CD4-positive, alpha-beta T cell treated with Interleukin-6 for 4 hours (primary cell): ENCODE measurements at places on chromosomes 11 and 22.

- no peak for DNase-seq
Measured at GRCh38 chr22:21824445-21824912, 43.0 kb downstream of the MAPK1 start.

DNA sequence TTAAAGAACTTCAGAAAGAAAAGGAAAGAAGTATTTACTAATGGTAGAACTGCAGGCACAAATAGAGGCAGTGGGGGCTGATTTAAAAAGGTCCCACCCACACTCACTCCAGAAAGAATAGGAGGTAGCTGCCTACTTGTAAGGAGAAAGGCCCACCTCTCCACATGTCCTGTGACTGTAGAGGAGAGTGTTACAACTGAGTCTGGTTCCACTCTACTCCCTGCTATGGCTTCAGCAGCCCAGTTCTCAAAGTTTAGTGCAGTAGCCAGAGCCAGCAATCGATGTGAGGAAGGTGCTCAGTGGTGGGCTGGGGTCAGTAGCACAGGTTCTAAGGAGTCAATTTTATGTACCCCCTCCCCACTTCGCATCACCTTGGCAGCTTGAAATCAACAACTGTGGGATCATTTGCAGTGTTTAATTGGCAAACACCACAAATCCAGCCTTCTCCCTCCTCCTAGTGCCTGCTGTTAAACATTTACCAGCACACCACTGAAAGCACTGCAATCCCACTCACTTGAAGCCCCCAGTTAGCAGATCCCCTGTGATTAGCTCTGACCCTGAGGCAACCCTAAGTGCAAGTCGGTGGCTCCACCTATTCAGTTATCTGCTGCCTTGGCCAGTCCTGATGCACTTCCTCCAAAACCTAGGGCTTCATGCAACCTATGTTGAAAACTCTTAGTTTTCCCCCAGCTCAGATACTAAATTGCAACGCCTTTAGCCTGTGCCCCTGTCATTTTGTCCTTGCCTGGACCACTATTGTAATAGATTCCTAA lies 146.6 kb downstream of the BBOX1 start:
- DNase-seq = no peak

DNA sequence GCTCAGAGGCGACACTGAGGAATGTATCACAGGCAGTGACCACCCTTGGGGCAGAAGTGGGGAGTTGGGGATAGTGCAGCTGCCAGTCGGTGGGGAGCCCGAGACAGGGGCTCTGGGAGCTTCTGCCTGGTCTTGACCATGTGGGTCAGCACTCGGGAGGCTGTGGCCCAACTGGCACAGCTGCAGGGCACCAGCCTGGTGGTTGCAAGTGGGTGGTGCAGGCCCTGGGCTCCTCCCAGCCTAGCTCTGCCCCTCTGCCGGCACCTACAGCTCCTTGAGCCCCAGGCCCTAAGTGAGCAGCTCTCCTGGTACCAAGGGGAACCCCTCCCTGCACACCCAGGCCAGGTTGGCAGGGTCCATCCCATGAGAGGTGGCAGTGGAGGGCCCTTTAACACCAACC lies 12.6 kb upstream of the RASL10A start:
- no peak for DNase-seq

DNA sequence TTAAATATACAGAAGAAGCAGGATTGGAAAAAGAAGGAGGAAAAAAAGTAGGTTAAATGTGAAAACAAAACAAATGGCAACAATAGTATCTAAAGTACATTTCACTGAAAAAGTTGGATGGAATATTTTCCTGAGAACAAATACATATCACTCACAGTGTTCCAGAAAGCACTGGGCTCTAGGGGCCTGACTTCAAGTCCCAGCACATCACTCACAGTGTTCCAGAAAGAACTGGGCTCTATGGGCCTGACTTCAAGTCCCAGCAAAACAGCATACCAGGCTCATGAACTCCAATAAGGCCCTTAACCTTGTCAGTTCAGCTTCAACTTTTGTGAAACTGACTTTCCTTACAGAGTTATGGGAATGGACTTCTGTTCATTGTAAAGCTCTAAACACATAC lies 46.0 kb upstream of the CCDC34 start:
- no peak for DNase-seq

DNA sequence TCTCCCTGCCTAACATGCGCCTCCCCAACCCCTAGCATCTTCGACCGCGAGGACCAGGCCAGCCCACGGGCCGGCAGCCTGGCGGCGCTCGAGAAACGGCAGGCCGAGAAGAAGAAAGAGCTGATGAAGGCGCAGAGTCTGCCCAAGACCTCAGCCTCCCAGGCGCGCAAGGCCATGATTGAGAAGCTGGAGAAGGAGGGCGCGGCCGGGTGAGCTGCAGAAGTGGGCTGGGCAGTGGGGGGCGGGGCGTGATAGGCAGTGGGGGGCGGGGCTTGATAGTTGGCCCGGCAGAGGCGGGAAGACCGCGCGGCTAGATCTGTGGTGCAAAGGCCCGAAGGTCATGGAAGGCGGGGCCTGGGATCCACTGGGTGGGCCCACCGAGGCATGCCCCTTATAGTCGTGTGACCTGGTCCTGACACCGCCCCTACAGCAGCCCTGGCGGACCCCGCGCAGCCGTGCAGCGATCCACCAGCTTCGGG lies 8.7 kb downstream of the SELENOM start:
- no peak for DNase-seq

GRCh38 chr22:17707526-17707925 lies 66.7 kb downstream of the BID start:
- no peak for DNase-seq

DNA sequence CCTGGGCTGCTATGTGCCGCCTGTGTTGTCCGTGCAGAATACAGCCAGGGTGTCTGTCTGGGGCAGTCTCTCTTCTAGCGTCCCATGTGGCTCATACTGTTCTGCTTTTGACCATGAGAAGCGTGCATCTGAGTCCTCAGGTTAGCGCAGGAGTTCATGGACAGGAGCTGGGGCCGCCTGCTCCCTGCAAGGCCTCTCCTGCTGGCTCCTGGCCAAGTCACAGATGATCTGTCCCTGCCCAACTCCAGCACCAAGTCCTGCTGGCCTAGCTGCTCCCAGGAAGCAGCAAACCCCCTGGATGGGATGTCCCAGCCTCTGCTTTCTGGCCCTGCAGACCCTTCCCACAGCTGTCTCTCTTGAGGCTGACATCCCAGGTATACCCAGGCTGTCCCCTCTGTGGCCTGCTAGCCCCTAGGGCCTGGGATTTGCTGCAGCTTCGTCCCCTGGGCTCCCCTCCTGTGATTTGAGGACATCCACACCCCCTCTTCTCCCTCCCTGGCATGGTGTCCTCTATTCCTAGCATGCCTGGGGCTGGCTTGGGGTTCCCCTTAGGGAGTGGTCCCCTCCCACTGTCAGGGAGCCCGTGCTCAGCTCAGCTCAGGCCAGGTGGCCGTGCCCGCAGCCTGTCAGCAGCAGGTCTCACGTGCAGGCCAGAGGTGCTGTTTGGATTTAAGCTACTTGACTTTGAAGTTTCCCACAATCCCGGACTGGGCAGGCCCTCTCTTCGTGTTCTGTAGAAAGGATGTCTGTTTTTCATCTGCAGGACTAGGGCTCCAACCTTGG lies 17.8 kb downstream of the PRR5 start:
- DNase-seq = no peak

GRCh38 chr11:60345489-60345888 lies 18.4 kb downstream of the MS4A6E start:
- no peak for DNase-seq

- no peak for DNase-seq
Measured at GRCh38 chr11:8056810-8057463, 24.1 kb upstream of the TUB start.

DNA sequence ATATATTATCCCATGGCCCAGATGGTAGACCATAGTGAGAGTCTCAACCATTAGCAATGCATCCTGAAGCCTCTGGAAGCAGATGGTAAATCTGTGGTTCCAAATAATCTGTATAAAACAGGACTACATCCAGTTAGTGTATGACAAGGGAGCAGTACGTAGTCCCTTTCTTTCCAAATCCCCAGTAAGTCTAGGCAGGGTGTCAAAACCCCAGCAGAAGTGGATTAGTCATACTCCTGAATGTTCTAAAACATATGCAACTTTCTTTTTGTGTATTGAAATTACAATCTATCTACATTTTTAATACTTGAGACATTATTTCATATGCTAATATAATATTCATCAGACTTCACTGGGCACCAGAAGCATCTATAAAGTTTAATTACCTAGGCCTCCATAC lies 295.1 kb upstream of the ANO5 start:
- no peak for DNase-seq

DNA sequence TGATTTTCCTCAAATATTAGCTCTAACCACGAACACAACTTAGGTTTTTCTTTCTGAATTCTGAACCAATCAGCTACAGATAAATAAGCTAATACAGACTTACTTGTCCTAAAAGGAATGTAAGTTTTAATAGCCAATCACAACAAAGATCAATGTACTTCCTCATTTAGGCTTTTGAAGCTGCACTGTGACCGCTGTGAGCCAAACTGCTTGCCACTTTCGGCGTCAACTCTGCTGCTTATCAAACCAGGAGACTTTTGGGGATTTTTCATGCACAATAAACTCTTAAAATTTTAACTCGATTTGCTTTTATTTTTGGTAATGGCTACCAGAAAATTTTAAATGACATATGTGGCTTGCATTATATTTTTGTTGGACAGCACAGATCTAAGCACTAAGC lies 92.5 kb downstream of the TMPRSS5 start:
- no peak for DNase-seq

DNA sequence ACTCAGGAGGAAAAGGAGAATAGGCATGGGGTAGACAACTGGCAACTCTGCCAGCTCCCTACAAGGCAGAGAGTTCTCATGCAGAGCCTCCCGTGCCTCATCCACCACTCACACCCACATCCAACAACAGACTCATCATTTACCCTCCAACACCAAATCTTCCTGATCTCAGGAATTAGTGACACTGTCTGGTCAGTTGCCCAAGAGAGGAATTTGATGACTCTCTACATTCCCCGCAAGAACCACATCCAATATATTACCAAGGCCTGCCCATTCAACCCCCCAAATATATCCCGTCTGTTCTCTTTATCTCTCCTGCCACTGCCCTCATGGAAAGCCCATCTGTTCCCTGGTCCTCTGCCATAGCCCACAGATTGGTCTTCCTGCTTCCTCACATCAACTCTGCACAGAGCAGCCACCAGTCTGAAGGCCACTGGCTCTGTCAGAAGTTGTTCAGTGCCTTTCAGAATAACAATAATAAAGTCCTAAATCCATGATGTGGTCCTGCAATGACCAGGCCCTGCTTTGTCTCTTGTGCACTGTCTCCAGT lies 57.5 kb upstream of the CD82 start:
- no peak for DNase-seq

GRCh38 chr11:90171359-90171758 lies 36.9 kb downstream of the NAALAD2 start:
- DNase-seq = no peak

DNA sequence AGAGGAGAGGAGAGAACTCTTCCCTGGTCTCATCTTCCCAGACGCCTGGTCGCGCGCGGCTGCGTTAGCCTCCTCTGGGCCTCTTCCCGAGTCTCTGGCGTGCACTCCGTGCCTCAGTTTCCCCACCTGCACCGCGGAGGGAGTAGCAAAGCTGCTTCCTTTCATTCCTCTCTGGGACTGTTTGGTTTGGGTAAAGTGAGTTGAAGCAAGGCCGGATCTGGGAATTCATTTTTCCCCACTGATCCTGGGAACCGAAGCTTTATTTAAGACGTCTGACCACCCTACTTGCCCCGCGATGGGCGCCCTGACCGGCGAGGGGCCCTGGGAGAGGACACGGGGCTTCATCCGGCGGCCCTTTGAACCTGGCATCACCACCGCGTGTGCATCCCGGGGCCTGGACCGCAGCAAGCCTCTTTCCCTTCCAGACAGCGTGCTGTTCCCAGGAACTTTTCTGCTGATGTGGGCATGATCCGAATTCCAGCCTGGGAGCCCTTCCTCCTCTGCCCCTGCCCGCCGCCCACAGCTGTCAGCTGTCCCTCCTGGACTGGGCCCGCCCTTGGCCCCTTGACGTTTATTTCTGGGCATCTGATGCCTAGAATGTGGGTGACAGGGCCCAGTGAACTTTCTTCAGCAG lies 758 bp downstream of the LDLRAD3 start:
- DNase-seq = no peak

DNA sequence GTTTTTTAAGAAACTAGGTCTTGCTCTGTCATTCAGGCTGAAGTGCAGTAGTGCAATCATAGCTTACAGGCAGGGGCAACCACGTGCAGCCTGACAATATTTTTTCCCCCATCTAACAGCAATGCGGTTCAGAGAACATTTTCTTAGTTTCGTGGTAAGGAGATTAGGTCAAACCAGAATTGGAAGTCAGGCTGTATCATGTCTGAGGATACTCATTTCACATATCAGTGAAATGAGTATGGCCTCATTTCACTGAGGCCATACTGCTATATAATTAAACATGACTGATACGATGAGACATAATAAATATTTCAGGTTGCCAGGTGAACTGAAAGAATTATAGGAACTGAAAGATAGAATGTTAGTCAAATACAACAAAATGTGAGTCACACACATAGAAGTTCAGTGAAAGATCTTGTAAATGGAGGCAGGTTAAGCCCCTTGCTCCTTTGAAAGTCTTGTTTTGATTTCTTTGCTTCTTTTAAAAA lies 32.5 kb upstream of the IZUMO1R start:
- no peak for DNase-seq

DNA sequence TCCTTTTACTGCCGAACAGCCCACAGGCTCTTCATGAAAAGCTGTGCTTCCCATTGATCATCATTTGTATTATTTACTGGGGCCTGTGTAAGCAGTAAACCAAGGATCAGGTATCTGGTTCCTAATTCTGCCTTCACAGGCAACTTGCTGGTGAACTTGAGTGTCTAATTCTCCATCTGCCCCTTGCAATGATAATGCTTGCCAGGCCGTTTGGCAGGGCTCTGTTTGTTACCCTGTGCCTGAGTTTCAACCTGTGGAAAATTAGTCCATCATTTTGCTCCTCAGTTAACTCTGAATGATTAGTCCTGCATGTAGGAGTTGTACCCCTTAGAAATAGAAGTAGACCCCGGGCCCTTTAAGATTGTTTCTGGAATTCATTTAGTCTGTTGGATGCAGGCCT lies 298.4 kb upstream of the CADM1 start:
- DNase-seq = no peak

DNA sequence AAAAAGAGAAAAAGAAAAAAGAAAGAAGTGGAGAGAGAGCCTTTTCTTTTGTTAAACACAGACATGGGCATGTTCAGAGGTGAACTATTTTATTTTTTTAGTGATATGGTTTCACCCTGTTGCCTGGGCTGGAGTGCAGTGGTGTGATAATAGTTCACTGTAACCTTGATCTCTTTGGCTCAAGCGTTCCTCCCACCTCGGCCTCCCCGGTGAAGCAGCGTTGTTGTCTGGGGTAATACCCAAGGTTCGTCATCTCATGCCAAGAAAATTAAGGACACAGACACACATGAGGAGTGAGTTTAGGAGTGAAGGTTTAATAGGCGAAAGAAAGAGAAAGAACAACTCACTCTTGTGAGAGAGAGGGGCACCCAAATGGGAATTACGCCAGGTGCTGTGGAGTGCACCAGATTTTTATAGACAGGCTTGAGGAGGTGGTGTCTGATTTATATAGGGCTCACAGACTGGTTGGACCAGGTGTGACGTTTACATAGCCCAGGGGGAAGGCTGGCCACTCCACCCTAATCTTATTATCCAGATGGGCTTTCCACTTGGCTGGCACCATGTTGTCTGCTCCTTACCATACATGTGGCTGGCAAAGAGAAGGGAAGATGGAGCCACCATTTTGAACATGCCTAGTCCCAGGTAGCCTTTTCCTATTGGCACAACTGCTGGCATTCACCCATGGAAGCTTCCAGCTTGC lies 42.3 kb downstream of the GRAMD1B start:
- no peak for DNase-seq
